ENCODE measurements at places on chromosomes 5 and 9.

DNA sequence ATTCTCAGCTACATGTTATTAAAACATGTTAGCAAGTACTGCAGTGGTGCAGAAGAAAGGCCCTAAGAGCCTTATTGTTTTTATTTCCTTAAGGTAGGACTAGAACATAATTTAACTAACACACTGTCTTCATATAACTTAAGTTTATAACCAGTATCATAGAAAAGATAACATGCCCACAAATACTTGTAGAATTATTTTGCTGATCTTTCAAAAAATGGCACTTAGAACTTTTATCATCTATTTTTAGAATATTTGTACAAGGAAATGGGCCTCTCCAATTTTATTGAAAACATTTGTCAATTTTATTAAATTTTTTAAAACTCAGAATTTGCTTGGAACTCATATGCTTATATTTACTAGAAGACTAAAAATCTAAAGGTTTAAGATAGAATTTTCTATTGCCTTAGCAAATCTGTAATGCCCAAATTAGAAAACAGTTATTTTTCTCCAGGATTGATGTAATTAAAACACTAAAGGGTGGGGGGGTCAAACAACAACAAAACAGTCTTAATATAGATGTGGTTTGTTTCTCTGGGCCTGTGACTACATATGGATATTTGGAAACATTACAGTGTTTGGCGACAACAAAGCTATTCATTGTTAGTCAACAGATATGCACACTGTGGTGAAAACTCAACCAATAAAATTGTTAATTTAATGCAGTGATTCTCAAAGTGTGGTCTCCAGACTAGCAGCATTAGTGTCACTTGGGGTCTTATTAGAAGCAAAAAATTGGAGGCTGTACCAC, 360.4 kb downstream of the PDE4D start:
- no peak for DNase-seq

- DNase-seq, result no peak
Observed at GRCh38 chr9:37197158-37198038, 77.0 kb downstream of the ZCCHC7 start.

- DNase-seq, result no peak
Observed at GRCh38 chr5:157574456-157575380, 857 bp downstream of the ADAM19 start.

DNA sequence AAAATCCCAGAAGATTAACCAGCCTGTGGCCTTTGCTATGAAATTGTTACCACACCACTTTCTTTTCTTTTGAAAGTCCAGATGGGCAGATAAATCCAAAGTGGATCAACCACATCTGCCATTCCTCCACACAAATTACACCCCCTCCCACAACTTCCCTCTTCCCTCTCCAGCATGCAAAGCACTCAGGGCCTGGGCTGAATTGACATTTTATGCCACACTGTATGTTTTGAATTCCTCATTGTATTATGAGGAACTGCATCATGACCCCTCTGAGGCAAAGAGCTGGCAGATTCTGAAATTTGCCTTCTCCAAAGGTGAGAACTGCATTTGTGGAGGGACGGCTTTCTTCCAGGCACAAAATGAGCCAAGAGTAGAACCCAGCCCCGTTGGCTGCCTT, 589.2 kb upstream of the KLF4 start:
- DNase-seq, result no peak

GRCh38 chr9:137234758-137235423, 4.2 kb downstream of the SLC34A3 start:
- DNase-seq, result no peak

DNA sequence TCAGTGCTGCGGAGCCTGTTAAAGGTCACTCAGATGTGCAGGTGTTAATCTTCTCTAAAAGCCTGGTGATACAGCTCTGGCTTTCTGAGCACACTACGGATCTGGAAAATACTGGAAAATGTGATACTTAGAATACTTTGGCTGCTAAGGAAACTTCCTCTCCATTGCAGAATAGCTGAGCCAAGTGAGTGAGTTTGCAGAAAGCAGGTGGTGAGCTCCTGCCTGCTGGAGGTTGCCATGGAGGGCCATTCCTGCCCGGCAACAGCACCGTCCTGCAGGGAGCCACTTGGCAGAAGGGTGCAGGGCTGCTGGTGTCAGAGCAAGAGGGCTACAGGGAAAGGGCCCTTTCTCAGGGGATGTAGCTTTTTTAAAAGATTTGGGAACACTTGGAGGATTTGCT, 40.7 kb downstream of the SECISBP2 start:
- DNase-seq, result no peak

DNA sequence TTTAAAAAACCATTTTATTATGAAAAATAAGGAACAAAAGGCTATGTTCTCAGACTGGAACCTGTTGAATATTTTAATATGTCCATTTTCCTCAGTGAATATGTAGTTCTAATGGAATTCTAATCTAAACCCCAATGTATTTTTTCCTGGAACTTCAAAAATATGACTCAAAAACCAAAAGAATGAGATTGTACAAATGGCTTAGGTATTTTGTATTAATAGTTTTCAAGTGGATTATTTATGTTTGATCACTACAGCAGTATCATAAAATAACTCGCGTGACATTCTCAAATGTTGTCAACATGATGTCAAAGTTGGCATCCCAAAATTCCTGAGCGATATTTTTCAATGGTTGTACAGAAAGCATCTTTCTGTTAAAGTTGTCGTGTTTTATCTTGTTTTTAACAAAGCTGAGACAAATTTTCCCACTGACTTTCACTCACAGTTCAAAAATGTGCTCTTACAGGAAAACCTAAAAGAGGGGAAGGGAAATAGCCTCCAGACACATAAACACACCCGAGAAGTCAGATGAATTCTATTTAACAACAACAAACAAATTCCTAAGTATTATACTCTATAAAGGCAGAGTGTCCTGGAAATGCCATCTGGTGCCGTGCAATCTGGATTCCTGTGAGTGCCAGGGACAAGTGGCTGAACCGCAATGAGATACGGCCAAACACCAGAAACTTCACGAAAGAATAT, 68.1 kb upstream of the TAS2R1 start:
- DNase-seq, result no peak

DNA sequence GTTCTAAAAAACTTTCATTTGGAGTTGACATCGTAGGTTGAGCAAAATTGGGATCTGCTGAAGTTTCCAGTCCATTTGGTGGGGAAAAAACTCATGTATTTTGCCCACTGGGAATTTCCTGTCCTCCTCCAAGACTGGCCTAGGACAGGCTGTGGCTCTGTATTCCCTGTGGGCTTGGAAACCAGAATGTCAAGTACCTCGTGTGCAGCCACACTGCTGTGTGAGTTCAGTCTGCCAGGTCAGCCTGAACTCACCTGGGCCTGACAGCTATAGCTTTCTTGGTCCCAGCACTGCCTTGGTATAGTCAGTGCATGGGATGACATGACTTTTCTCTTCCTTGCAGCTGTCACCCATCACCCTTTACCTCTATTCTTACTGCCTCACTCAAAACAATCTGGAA, 35.0 kb upstream of the KLF9 start:
- DNase-seq, result no peak

DNA sequence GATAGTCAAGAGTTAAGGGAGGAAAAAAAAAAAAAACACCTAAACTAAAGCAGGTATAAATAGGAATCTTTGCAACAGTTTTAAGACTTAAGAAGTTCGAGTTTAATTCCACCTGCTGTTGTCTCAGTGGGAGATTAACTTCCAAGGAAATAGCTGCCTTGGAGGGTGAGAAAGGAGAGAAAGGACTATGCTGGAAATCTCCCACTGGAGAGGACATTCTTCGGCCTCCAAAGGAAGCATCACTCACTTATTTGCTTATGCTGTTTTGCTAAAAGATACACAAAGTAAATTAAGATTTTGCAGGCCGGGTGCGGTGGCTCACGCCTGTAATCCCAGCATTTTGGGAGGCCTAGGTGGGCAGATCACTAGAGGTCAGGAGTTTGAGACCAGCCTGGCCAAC, 317.9 kb upstream of the MPDZ start:
- no peak for DNase-seq

DNA sequence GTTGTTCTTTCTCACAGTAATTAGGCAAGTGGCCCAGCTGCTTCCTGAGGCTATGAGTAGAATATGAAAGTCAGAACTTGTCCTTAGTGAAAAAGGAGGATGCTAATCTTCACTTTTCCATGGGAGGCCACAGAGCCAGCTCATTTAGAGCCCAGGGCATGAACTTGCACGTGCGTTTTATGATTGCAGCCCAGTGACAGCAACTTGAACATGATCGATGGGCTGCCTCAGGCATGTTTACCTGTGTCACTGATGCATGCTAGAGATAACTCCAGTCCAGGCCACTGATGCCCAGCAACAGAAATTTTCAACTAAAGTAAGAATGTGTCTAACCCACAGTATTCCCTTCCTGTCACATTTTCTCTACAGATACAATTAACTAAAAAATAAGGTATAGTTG, 179.3 kb downstream of the CTNND2 start:
- DNase-seq, result no peak

GRCh38 chr5:62627121-62627520, 48.5 kb downstream of the LRRC70 start:
- DNase-seq, result no peak

- DNase-seq, result no peak
Observed at GRCh38 chr5:154756868-154757813, 2.0 kb downstream of the LARP1 start.

DNA sequence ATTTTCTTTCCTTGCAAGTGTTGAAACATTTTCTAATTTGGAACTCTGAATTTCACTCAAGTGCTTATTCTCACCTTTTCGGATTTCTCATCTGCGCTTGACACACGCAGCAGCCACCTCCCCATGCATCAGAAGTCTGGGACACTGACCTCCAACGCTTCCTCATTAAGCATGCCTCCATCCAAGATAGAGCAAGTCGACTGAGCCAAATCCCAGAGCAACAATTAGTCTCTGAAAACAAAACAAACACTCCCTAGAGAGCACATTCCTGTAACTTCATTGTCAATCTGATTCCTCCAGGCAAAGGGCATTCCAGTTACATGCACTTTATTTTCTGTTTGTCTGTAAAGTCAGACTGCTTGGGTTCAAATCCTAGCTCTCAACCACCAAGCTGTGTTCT, 5.7 kb downstream of the CD180 start:
- DNase-seq, result no peak

DNA sequence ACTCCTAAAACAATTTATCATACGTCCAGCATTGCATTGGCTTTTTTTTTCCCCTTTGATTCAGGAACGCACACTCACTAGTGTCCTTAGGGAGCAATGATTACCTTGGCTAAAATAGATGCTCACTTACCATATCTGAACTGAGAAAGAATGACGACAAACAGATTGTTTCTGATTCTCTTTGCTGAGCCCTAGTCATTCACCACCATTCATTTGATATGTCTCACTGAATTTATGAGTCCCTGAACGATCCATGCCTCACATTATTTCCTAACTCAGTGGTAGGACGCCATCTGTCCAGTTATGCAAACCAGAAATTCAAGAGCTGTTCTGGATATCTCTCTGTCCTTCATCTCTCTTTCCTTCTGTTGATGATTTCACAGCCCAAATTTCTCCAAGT, 39.3 kb upstream of the DAB2 start:
- DNase-seq, result no peak

DNA sequence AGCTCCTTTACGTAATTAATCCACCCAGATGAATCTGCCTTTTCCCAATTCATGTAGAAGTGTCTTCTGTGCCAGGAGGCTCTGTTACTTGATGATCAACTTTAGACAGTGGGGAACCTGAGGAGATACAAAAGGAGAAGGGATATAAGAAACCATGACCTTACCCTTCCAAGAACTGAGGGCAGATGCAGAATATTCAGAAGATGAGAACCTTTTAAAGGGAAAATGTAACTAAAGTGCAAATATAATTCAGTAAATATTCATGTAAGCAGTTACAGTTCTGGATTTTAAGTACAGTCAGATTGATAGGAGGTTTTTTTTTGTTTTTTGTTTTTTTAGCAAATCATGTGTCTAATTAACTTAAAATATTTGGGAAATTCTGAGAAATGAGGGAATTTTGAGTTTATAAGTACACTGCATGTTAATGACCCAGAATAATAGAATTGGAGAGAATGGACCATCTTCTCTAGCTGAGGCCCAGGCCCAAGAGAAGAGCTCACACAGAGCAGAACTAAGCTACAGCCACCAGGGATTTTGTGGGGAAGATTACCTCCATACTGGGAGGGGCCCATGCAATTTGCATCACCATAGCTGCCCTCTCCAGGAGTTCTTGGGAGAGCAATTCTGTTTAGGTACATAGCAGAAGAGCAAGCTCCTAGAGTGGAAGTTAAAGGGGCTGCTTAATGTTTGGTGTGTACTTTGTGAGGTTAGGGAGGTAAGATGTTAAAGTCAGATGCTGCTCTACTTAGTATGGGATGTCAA, 61.5 kb downstream of the SV2C start:
- DNase-seq, result no peak

DNA sequence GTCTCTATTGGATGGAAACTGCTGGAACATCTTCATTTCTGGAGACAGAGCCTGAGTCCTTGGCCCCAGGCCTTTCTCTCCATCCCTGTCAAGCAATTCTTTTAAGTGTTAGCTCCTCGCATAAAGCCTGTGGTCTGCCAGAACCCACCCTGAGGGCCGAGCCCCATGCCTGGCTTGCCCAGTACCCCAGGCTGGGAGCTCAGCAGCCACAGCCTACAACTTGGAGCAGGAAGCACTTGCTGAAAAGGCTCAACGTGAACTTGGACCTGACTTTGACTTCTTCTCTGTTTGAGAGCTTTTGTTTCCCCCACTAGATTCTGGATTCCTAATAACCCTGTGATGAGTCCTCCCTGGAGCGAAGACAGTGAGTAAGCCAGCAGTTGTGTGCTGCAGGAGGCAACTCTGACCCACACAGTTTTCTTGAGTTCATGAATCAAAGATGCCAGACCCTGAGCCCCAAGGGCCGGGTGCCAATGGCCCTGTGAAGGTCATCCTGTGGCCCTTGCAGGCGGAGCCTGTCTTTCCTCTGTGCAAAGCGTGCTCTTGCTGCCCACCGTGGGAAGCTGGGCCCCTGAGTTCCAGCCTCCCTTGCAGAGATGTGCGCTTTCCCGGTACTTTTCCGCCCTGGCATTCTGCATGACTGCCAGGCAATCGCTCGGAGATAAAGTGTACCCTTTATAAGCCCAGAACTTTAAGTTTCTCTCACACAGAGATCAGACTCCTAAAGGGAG, 64.3 kb upstream of the RUFY1 start:
- DNase-seq, result no peak

- no peak for DNase-seq
Observed at GRCh38 chr9:72362680-72363139, 2.3 kb downstream of the ZFAND5 start.

GRCh38 chr5:98999631-99000030, 70.8 kb upstream of the CHD1 start:
- DNase-seq, result no peak

- peak; percentile 60 for DNase-seq
Observed at GRCh38 chr5:66595756-66596635, at the start of gene MAST4. TSS of gene MAST4 (plus strand) at chr5:66596393. CDS start at chr5:66596656, 263 bp downstream.

GRCh38 chr5:40689438-40689837, 9.7 kb downstream of the PTGER4 start:
- no peak for DNase-seq

- DNase-seq, result no peak
Observed at GRCh38 chr5:59025734-59026133, 442.9 kb downstream of the RAB3C start.

DNA sequence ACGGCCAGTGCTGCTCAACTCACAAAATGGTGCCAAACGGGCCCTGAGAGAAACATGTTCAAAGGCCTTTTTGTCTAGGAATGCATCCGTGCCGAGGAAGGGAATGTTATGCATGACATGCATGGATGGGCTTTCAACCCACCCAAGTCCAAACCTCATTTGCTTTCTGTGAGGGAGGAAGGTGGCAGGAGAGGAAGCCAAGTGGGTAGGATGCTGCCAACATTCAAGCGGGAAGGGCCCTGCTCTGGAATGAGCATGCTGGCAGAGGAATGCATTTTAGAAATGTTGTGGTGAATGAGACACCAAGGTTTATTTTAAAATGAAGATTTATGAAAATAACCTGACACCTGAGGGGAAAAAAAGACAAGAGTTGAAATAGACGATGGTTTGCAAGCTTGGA, 479.1 kb downstream of the CCDC171 start:
- DNase-seq, result no peak

All from NCI-H1930 (cell line).